ENCODE measurements at places on chromosomes 4 and X.

GRCh38 chr4:6338175-6338950 lies 68.7 kb downstream of the WFS1 start:
- no peak for DNase-seq

- no peak for DNase-seq
These were observed 16.5 kb upstream of the NDNF start for GRCh38 chr4:121088867-121089266.

- no peak for DNase-seq
These were observed 113.8 kb upstream of the ENPP6 start for GRCh38 chr4:184331268-184331995.

GRCh38 chr4:32988165-32988811 lies 2268.1 kb downstream of the PCDH7 start:
- DNase-seq, result no peak
